Skeletal muscle tissue (tissue), 5 donors: ENCODE measurements at places on chromosomes 2 and 18. TPM values are rescaled to one million over a fixed set of nuclear protein-coding genes. Genes with fewer than 3 reads are reported as not detected.

The FAP gene
- 70.5 TPM for total RNA-seq

The CLEC4F gene
- not detected for total RNA-seq

The MARCHF4 gene
- not detected for total RNA-seq

The EMILIN1 gene
- 61.6 TPM for total RNA-seq

The SETBP1 gene
- total RNA-seq = 13.6 TPM

The NCOA1 gene
- total RNA-seq = 150 TPM

The CAVIN2 gene
- 19.3 TPM for total RNA-seq

The ZNF521 gene
- 40.2 TPM for total RNA-seq

The CFAP65 gene
- not detected for total RNA-seq

The HRH4 gene
- not detected for total RNA-seq

The RAX gene
- not detected for total RNA-seq

The SNTG2 gene
- total RNA-seq = under 0.01 TPM

The TGFA gene
- under 0.01 TPM for total RNA-seq

The FOXI3 gene
- not detected for total RNA-seq

The GPR35 gene
- total RNA-seq = 1.0 TPM

The LOXHD1 gene
- 1.6 TPM for total RNA-seq

The ITGAV gene
- total RNA-seq = 62.1 TPM

The CD207 gene
- total RNA-seq = under 0.01 TPM

The BIN1 gene
- total RNA-seq = 597 TPM

The LRATD1 gene
- total RNA-seq = 5.2 TPM

The GPR75 gene
- 1.0 TPM for total RNA-seq

The IL18R1 gene
- 0.52 TPM for total RNA-seq

The EPB41L3 gene
- total RNA-seq = 79.9 TPM

The SGPP2 gene
- total RNA-seq = not detected
